Stimulated activated naive B cell treated with anti-CD40 and anti-IgM and Interleukin-4, amounts not matched to agents 10 μg/mL and 1 μg/mL and 100 μg/mL, for 72 hours (primary cell): ENCODE measurements at places on chromosomes 11 and 22.
A peak's percentile ranks its signal among the peaks of the same experiment; 100 is the strongest.

DNA sequence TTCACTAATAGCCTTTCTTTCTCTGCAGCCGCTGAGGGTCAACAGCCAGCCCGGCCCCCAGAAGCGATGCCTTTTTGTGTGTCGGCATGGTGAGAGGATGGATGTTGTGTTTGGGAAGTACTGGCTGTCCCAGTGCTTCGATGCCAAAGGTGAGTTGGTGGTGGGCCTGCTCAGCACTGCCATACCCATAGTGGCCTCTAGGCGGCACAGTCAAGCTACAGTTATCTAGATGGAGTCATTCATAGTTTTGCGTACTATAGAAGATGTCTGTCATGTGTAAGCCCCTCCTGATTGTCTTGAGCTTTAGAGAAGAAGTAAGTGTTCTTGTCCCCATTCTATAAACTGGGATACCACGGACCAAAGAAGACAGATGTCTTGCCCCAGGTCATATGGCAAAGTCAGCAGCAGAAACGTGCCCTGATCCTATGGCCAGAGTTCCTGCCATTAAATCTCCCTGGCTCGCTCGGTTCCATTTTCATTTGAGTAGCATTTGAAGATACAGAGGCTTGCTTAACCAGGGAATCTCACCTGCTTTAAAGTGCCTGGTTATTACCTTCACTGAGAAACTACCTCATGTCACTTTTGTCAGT lies 42.1 kb upstream of the CRTAM start:
- H3K4me1 ChIP-seq = no peaks in the 10 kb centered on the region
- H3K36me3 ChIP-seq = peaks cover 42% of the 10 kb centered on the region
- peak; percentile 35 for DNase-seq
- H3K4me3 ChIP-seq = no peak overlapping the region
- no peaks in the 10 kb centered on the region for H3K27me3 ChIP-seq
- H3K27ac ChIP-seq = no peak overlapping the region

GRCh38 chr11:131073167-131073566 lies 156.9 kb upstream of the SNX19 start:
- DNase-seq = no peak
- H3K36me3 ChIP-seq = no peaks in the 10 kb centered on the region
- no peak overlapping the region for H3K27ac ChIP-seq
- H3K4me3 ChIP-seq = no peak overlapping the region

DNA sequence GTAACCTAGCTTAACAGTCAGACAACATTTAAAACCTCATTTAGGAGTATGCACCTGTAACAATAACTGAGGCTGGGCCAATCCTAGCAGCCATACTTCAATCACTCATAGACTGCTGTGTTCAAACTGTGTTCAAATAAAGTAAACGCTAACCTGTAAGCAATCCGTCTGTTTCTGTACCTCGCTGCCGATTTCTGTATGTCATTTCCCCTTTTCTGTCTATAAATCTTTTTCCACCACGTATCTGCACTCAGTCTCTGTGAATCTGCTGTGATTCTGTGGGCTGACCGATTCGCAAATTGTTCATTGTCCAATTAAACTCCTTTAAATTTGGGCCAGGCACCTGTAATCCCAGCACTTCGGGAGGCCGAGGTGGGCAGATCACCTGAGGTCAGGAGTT lies 12.3 kb downstream of the APOBEC3H start:
- peak overlapping the region; percentile 77 for H3K27ac ChIP-seq
- no peak for DNase-seq
- no peaks in the 10 kb centered on the region for H3K36me3 ChIP-seq
- no peaks in the 10 kb centered on the region for H3K27me3 ChIP-seq
- H3K4me1 ChIP-seq = peaks cover 17% of the 10 kb centered on the region

DNA sequence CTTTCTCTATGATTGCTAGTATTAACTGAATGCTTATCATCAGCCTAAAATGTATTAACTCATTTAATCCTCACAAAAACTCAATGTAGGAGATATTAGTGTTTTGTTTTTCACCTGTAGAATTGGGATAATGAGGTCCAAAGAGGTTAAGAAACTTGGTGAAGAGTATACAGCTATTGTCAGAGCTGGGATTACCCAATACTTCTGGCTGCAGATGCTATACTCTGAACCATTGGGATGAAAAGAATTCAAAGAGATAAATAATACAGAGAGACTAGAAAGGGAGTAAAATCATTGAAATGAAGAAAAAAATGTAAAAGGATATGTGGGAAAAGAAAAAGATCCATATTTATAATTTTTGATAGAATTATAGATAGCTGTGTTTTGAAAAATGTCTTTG lies 137.1 kb downstream of the TRPC6 start:
- H3K36me3 ChIP-seq = no peaks in the 10 kb centered on the region
- H3K27ac ChIP-seq = no peak overlapping the region
- peaks cover 5% of the 10 kb centered on the region for H3K27me3 ChIP-seq
- H3K4me3 ChIP-seq = no peak overlapping the region
- DNase-seq = no peak

- H3K4me3 ChIP-seq = no peak overlapping the region
- H3K4me1 ChIP-seq = peaks cover 11% of the 10 kb centered on the region
Measured at GRCh38 chr22:30188911-30189310, 57.6 kb downstream of the LIF start.

- no peaks in the 10 kb centered on the region for H3K36me3 ChIP-seq
Measured at GRCh38 chr22:50260434-50260800, 1.1 kb downstream of the MAPK12 start.

DNA sequence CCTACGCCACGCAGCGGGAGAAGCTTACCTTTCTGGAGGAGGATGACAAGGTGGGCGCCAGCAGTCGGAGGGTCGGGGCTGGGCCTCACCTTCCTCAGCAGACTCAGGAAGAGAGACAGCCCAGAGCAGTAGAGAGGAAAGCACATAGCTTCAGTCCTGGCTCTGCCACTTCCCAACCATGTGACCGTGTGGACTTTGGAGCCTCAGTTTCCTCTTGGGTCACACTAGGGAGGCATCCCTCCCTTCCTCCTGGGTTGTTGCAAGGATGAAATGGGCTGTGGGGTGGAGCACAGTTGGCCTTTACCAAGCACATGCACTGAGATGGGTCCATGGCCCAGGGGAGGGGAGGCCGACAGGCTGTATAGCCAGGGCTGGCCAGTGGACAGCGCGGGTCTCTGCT lies 12.9 kb downstream of the DPP3 start:
- H3K27ac ChIP-seq = no peak overlapping the region
- peaks cover 42% of the 10 kb centered on the region for H3K36me3 ChIP-seq
- no peak overlapping the region for H3K4me3 ChIP-seq
- no peaks in the 10 kb centered on the region for H3K4me1 ChIP-seq
- DNase-seq = no peak
- no peaks in the 10 kb centered on the region for H3K27me3 ChIP-seq

DNA sequence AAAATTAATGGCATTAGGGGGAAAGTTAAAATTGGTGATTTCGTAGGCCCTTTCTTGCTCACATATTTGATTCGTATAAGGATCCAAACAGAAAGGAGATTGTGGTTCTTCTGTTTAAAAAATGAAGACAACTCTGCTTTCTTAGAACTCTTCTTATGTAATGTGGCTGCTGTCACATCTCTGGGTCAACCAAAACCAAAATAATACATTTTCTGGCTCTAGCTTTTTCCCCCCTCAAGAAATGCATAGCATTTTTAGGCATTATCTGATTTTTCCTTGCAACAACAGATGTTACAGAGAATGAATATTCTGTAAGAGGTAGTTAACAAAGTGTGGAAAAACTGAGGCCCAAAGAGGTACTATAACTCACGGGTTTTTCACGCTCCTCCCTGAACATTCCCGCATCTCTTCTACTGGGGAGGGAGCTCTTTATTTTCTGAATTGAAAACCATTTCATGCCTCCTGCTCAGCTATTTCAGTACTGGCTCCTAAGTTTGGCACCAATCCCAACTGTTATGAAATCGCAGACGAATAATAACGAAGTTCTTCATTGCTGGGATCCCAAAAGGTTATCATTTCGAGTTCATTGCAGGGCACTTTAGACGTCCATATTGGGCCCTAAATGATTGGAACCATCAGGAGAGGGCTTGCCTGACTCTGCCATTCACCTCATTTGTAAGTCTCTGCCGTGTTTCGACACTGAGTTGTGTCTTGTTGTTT lies 17.1 kb downstream of the GRAP2 start:
- H3K4me3 ChIP-seq = no peak overlapping the region
- no peak for DNase-seq
- H3K27ac ChIP-seq = no peak overlapping the region
- no peaks in the 10 kb centered on the region for H3K36me3 ChIP-seq

DNA sequence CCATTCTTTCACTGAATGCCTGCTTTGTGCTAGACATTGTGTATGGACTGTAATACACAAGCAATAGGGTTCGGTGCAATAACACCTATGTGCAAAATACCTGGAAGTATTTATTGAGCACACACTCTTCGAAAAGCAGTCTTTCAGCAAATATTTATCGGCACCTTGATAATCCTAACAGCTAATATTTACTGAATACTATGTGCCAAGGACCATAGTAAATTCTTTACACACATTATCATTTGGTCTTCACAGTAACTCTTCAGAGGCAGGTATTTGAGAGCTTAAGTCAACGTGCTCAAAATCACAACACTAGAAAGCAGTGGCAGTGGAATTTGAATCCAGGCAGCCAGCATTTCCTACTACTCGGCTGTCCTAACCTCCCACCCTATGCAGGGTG lies 2.2 kb downstream of the B3GNT6 start:
- no peak for DNase-seq
- peaks cover 13% of the 10 kb centered on the region for H3K36me3 ChIP-seq
- peaks cover 40% of the 10 kb centered on the region for H3K4me1 ChIP-seq

GRCh38 chr11:125345421-125346178 lies 150.5 kb downstream of the FEZ1 start:
- peaks cover 43% of the 10 kb centered on the region for H3K27me3 ChIP-seq
- no peaks in the 10 kb centered on the region for H3K4me1 ChIP-seq
- H3K27ac ChIP-seq = no peak overlapping the region
- no peak for DNase-seq
- H3K36me3 ChIP-seq = no peaks in the 10 kb centered on the region

GRCh38 chr11:88353835-88354496 lies 16.4 kb upstream of the CTSC start:
- H3K27ac ChIP-seq = peak overlapping the region; percentile 20
- H3K4me1 ChIP-seq = peaks cover 27% of the 10 kb centered on the region
- DNase-seq = no peak

DNA sequence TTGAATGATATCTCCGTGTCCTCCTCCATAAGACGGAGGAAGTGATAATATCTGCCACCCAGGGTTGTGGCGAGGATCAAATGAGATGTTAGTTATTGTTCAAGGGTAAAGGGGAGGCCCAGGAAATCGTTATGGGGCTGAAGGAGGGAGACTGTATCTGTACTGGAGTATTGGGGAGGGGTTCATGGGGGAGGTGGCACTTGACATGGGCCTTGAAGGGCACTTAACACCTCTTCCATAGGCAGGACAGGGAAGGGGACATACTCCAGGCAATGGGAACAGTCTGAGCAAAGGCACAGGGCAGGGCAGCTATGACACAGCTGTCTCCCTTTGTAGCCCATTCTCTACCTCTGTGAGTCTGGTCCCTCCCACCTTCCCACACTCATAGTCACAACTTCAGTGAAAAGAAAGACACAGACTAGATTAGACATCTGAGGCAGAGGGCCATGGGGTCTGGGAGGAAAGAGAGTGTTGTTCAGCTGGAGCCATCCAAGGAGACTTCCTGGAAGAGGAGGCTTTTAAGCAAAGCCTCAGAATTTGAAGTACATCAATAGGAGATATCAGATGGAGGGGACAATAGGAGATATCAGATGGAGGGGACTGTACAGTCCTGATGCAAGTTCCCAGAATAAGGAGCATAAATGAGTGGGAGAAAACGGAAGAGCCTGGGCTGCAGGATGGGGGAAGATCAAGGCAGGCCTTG lies 15.8 kb upstream of the DGKZ start:
- H3K36me3 ChIP-seq = no peaks in the 10 kb centered on the region
- H3K27me3 ChIP-seq = peaks cover 83% of the 10 kb centered on the region
- peak overlapping the region; percentile 1 for H3K4me3 ChIP-seq
- peaks cover 14% of the 10 kb centered on the region for H3K4me1 ChIP-seq
- H3K27ac ChIP-seq = no peak overlapping the region
- no peak for DNase-seq

- no peaks in the 10 kb centered on the region for H3K4me1 ChIP-seq
- no peak for DNase-seq
- no peak overlapping the region for H3K27ac ChIP-seq
- peaks cover 26% of the 10 kb centered on the region for H3K27me3 ChIP-seq
- no peak overlapping the region for H3K4me3 ChIP-seq
Measured at GRCh38 chr22:34129691-34130486, 209.6 kb upstream of the LARGE1 start.

DNA sequence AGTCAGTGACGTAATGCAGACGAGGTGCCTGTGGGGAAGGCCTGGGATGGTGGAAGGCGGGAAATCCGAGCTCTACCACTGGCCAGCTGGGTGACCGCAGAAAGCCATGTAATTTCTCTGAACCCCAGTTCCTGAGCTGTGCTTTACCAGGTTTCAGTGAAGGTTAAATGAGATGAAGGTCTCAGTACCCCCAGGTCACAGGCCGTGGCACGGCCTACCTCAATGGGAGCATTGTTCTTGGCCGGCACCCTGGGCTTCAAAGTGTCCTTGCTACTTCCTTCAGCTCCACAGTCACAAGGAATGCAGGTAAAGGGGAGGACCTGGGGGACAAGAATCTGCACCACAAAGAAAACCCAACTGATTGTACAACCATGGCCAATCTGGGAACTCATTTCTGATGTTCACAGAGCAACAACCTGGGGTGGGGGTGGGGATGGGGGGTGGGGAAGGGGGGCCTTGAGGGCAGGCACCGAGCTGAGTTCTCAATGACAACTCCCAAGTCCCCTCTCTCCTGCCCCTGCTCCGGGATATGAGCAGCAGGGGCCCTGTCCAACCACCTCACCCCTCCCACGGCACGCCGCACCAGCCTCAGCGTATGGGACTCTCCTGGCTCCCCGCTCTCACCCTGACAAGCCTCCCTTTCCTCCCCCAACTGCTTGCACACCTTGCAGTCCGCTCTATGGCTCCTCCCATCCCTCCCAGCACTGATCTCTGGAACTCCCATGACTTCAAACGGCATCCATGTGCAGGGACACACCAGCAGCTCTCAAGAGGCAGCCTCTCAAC lies 59.1 kb upstream of the ARFGAP3 start:
- H3K27me3 ChIP-seq = no peaks in the 10 kb centered on the region
- H3K4me1 ChIP-seq = peaks cover 31% of the 10 kb centered on the region
- no peak for DNase-seq
- H3K4me3 ChIP-seq = no peak overlapping the region
- no peak overlapping the region for H3K27ac ChIP-seq
- H3K36me3 ChIP-seq = peaks cover 10% of the 10 kb centered on the region

GRCh38 chr11:120569861-120570260 lies 58.3 kb downstream of the GRIK4 start:
- DNase-seq = no peak
- H3K4me3 ChIP-seq = no peak overlapping the region
- peaks cover 17% of the 10 kb centered on the region for H3K4me1 ChIP-seq
- H3K36me3 ChIP-seq = peaks cover 3% of the 10 kb centered on the region

GRCh38 chr11:27465629-27466028 lies 7.0 kb downstream of the LGR4 start:
- no peak overlapping the region for H3K27ac ChIP-seq
- DNase-seq = no peak
- H3K4me1 ChIP-seq = peaks cover 2% of the 10 kb centered on the region
- H3K36me3 ChIP-seq = no peaks in the 10 kb centered on the region

- no peak for DNase-seq
- no peaks in the 10 kb centered on the region for H3K4me1 ChIP-seq
- H3K27me3 ChIP-seq = peaks cover 19% of the 10 kb centered on the region
- H3K4me3 ChIP-seq = no peak overlapping the region
- no peaks in the 10 kb centered on the region for H3K36me3 ChIP-seq
Measured at GRCh38 chr22:49431551-49431950, 396.1 kb downstream of the BRD1 start.
